ENCODE measurements at places on chromosomes 5 and 9.

DNA sequence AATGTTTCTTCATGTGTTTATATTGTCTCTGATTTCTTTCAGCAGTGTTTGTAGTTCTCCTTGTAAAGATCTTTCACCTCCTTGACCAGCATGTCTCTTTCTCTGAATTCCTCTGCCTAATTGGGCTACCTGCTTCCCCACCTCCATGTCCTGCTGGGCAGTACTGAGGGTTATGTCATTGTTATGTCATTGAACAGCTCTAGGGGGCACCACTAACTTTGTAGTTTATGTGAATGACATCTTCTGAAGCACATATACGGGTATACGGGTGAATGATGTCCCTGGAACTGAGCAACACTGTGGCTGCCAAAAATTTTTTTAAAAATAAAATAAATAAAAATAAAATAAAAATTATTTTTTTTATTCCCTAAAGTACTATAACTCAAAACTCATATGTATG lies 16.9 kb upstream of the SNCAIP start:
- DNase-seq = no peak

GRCh38 chr9:22682961-22683699 lies 236.5 kb downstream of the DMRTA1 start:
- DNase-seq = no peak

- no peak for DNase-seq
Measured at GRCh38 chr9:83012168-83012921, 50.6 kb downstream of the RASEF start.

DNA sequence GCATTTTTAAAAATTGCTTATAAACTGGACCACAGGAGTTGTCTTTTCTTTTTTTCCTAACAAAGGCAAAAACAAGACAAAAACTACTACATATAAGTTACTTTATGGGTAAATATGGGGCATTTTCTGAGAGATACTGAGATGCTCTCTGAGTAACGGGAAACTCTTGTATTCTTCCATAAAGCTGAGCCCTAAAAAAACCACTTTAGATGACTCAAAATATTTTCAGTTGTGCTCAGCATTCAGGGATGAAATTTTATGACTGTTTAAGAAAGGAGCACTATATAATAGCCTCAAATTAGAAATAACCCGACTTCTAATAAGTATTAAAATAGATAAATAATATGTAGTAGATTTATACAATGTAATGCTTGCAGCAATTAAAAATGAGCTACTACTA lies 644.5 kb downstream of the KCTD16 start:
- no peak for DNase-seq

- no peak for DNase-seq
Measured at GRCh38 chr9:116102596-116102995, 51.0 kb upstream of the PAPPA start.

DNA sequence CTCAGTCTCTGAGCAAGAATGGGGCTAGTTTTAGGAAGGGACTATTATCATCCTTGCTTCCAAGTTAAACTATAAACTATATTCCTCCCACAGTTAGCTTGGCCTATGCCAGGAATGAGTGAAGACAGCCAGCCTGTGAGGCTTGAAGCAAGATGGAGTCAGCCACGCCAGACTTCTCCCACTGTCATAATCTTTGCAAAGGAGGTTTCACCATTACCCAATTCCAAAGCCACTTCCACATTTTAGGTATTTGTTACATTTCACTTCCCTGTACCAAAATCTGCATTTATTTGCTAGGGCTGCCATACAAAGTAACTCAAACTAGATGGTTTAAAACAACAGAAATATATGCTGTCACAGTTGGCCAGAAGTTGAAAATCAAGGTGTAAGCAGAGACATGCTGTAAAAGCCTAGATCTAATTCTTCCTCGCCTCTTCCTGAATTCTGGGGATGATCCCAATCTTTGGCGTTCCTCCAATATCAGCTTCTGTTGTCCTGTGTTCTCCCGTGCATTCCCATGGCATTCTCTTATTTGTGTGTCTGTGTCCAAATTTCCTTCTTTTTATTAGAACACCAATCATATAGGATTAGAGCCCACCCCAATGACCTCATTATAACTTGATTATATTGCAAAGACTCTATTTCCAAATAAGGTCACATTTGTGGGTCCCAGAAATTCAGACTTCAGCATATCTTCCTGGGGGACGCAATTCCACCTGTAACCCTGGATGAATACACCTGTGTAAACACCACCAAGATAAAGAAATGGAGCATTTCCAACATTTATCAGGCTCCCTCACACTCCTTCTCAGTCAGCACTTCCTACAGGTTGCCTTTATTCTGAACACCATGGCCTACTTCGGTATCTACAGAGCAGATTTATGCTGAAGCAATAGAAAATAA lies 126.8 kb downstream of the GCNT1 start:
- no peak for DNase-seq

GRCh38 chr5:165201369-165201768 lies 1696.0 kb downstream of the MAT2B start:
- DNase-seq = no peak

GRCh38 chr9:108761655-108762347 lies 94.0 kb downstream of the ACTL7B start:
- no peak for DNase-seq
